NCI-H526 (cell line): ENCODE measurements at places on chromosomes 1 and 21.

GRCh38 chr1:98388441-98388840, 273.1 kb upstream of the SNX7 start:
- DNase-seq, result no peak

DNA sequence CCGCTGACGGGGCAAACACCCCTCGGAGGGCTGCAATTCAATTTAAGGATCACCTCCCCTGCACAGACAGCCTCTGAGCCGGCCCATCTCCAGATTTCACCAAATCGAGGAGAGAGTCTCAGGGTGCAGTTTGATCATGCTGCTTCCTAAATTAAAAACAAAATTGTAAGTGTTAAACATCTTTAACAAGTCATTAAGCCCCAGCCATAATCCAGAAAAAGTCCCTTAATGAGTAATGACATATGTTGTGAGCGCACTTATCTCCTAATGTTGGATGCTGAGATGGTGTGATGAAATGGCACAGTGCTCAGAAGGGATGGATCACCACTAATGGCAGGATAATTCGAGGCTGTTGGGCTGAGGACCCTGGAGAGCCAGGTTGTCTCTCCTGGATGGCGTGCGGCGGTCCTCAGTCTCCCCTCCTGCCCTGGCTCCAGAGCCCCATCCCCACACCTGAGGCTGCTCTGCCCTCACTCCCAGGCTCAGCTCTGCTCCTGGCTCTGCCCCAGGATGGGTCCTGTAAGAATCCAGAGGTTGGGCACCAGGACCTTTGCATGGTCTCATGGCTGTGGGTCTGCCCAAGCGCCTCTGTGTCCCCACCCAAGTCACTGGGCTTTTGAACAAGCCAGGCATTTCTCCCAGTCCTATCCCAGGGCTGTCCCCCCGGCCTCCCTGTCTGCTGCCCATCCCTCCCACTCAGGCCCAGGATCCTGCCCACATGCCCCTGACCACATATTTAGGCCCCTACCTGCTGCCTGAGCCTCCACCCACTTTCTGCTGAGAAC, 224.4 kb upstream of the POU3F1 start:
- DNase-seq, result no peak

- DNase-seq, result no peak
These were observed 36.3 kb downstream of the SDC3 start for GRCh38 chr1:30872033-30872947.

DNA sequence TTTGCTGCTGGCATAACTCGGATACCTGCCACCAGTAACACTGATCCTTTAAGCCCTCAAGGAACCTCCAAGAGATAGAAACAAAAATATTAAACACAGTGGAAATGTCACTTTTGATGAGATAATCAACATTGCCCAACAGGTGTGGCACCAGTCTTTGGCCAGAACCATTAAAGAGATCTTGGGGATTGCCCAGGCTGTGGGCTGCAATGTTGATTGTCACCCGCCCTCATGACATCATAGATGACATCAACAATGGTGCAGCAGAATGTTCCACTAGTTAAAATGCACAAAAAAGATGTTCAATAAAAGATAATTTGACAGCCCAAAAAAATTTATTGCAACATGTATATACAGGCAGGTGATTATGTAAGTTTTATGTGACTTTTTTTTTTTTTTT, 20.2 kb upstream of the ZMYM1 start:
- DNase-seq, result no peak

DNA sequence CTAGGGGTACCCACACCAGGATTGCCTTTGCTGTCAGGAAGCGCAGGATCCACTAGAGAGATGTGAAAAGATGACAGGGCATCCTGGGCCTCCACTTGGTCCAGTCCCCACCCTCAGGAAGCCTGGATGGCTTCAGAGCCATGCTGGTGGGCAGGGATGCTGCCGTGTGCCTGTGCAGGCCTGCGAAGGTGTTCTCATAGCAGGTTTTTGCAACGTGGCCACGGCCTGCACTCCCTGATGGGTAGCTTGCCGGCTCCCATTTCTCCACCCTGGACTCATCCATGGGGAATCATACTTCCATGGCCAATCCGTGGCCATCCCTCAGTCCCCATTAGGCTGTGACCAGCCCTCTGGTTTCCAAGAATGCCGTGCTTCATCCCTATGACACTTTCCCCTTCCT, 34.1 kb upstream of the CNTN2 start:
- DNase-seq, result no peak

DNA sequence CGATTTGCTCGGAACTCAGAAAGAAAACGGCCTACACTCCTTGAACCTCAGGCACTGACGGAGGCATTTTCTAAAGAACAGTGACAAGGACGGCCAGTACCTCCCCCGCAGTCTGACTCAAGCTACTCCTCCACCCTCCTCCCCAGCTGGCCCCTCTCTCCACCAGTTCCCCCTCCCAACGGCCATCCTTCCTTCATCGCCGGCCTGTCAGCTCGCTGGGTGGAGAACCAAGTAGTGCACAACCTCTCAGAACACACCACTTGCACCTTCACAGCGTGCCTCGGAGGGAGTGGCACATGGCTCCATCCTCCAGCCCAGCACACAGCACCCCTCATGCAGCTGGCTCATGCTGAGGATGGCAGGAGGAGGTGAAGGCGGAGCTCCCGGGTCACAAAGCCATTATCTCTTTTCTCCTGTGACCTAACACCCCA, 58.8 kb downstream of the TOR1AIP2 start:
- DNase-seq, result no peak

GRCh38 chr1:8169364-8170058, 143.4 kb upstream of the ERRFI1 start:
- DNase-seq, result no peak

DNA sequence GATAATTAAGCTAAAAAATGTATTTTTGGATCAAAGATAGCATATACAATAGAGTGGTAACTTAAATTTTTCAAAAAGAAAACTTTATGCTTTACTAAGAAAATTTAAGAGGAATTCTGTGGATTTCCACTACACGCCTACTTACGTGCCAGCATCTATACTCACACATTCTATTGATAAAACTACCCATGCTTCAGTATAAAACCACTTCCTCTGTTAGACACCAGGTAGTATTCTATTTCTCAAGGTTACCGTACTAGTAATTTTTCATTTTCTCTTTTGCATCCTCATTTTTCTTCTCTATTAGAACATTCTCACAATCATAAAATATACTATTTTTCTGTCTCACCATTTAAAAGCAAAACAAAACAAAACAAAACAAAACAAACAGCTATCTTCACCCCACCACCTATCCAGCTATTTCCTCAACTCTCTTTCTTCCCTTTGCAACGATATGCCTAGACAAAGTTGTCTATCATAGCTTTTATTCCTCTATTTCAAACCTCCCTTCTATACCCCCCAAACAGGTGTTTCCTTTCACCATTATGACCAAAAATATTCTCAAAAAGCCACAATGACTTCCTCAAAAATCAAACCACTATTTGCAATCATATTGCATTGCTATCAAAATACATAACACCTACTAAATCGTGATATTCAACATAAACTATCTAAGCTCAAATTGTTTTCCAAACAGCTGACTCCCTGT, 1652.0 kb downstream of the MRPL39 start:
- DNase-seq, result no peak

DNA sequence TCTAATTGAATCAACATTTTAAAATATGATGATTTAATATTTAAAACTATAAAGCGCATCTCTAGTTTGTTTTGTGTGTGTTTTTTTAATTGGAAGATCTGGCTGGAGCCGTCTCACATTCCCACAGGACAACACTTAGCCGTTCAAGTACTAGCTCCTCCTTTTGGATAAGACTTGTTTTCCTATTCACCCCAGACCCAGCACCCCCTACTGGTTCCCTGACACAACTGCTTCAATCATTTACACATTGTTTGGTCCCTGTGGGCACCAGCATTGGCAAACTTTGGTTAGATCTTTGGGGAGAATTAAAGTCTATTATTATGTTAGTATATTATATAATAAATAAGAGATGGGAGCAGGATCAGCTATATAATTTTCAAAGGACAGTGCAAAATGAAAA, 34.5 kb downstream of the TYW3 start:
- peak; percentile 4 for DNase-seq
